HFFc6 (cell line): ENCODE measurements at places on chromosomes 6 and 20. TPM values are rescaled to one million over a fixed set of nuclear protein-coding genes. Genes with fewer than 3 reads are reported as not detected.

CYP24A1 gene
- 0.11 to 0.66 TPM (median 0.64 TPM) in 3 replicates for total RNA-seq

OGFRL1 gene
- 21.4 and 27.6 TPM in 2 replicates for total RNA-seq

ZFP57 gene
- total RNA-seq = not detected in 2 replicates

C6orf141 gene
- not detected in 3 replicates for total RNA-seq

HLA-DRB1 gene
- not detected in 3 replicates for total RNA-seq

BLTP3A gene
- 7.7 to 9.4 TPM (median 9.0 TPM) in 3 replicates for total RNA-seq

EYS gene
- total RNA-seq = 0.18 TPM in 1 of 3 replicates, not detected in the others

FGD2 gene
- 0.16 TPM in 1 of 3 replicates, not detected in the others for total RNA-seq

STMND1 gene
- not detected in 2 replicates for total RNA-seq

- peaks cover 13% of the 10 kb centered on the region for H3K4me1 ChIP-seq
- DNase-seq = no peak
- peaks cover 15% of the 10 kb centered on the region for H3K27me3 ChIP-seq
- peak overlapping the region; percentile 51; the same call in 1 of the 2 replicates for H3K4me3 ChIP-seq
- no peak overlapping the region for H3K27ac ChIP-seq
- no peaks in the 10 kb centered on the region for H3K36me3 ChIP-seq
Observed at GRCh38 chr6:437037-437392, 45.5 kb downstream of the IRF4 start.

DNA sequence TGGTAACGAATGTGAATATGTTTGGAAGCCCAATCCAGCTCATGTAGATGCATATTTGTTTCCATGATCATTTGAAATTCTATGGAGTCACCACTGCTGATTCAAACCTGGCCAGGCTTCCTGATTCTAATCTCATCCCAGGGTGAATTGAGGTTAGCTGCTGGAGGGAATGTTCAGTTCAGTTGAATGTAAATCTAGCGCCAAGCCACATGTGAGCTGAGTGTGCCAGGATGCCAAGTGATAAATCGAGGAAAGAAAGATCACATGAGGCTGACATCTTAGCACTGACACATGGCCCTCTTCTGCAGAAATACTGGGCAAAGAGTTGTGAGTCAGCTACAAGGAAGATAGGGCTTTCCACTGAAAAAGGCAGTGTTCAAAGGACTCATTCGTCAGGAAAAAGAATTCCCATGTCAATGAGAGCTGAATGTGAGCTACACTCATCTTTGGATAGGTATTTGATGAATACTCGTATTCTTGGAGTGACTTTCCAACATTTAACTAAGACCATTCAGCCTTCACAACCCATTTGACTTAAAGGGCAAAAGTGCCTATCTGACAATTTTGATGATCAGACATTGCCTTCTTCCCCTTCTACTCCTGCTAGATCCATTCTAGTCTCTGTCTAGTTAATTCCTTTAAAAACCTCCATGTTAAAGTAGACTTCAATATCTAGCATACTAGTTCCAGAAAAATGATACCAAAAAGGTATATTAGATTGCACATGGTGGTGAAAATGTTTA lies 172.1 kb downstream of the MTFR2 start:
- peaks cover 14% of the 10 kb centered on the region for H3K36me3 ChIP-seq
- peak; percentile 98 for DNase-seq
- H3K4me3 ChIP-seq = peak overlapping the region; percentile 73
- peak overlapping the region; percentile 98 for H3K27ac ChIP-seq
- peaks cover 52% of the 10 kb centered on the region for H3K4me1 ChIP-seq

DNA sequence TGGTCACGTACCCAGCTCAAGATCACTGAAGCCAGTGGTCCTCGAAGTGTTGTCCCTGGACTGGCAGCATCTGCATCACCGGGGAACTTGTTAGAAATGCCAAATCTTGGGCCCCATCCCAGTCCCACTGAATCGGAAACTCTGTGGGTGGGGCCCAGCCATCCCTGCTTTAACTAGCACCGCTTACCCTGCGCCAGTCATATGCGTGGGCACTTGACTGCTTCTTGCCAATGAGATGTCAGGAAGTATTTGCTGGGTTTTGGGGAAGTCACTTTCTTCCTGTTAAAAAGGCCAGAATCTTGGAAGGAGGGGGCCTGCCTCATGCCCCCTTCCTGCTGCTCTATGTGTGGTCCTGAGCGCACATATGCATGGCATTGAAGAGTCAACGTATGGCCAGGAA lies 11.7 kb upstream of the SULF2 start:
- H3K27me3 ChIP-seq = peaks cover 9% of the 10 kb centered on the region
- no peak for DNase-seq
- no peaks in the 10 kb centered on the region for H3K36me3 ChIP-seq
- H3K27ac ChIP-seq = no peak overlapping the region
- H3K4me3 ChIP-seq = no peak overlapping the region

- H3K27me3 ChIP-seq = peaks cover 32% of the 10 kb centered on the region
- no peaks in the 10 kb centered on the region for H3K36me3 ChIP-seq
- peak; percentile 35 for DNase-seq
- H3K4me1 ChIP-seq = no peaks in the 10 kb centered on the region
Observed at GRCh38 chr6:33812669-33813068, 8.9 kb upstream of the MLN start.

GRCh38 chr20:53859684-53860083 lies 210.7 kb downstream of the BCAS1 start:
- no peaks in the 10 kb centered on the region for H3K36me3 ChIP-seq
- DNase-seq = no peak

DNA sequence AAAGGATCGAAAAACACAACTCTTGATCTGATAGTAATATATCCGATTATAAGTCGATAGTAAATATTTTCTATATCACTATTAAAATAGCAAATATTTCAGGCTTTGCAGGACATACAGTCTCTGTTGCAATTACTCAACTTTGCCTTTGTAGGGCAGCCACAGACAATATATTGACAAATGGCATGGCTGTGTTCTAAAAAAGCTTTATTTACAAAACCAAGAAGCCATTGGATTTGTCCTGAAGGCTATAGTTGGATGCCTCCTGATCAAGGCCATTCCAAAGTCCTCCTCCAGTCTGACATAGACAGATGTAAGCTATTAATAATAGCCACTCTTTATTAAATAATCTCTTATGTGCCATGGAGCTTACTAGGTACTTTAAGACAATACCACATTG lies 5.9 kb downstream of the OCSTAMP start:
- no peak overlapping the region for H3K27ac ChIP-seq
- no peaks in the 10 kb centered on the region for H3K36me3 ChIP-seq
- no peak overlapping the region for H3K4me3 ChIP-seq
- H3K27me3 ChIP-seq = peaks cover 3% of the 10 kb centered on the region; the same call in 1 of the 2 replicates

DNA sequence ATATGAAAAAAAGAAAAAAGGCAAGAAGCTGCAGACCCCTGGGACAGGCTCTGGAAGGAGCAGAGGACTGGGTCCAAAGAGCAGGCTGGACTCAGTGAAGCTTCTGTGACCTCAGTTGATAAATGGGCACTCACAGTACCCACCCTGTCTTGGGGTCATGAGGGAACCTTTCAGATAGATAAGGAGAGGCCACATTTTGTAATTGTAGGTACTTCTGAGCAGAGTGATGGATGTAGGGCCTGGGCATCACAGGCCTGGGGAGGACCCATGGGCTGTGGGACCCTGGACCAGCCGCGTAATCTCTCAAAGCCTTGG lies 79.3 kb downstream of the SLC24A3 start:
- H3K27me3 ChIP-seq = no peaks in the 10 kb centered on the region
- H3K36me3 ChIP-seq = no peaks in the 10 kb centered on the region
- H3K4me1 ChIP-seq = no peaks in the 10 kb centered on the region
- DNase-seq = no peak
- no peak overlapping the region for H3K27ac ChIP-seq
- no peak overlapping the region for H3K4me3 ChIP-seq

DNA sequence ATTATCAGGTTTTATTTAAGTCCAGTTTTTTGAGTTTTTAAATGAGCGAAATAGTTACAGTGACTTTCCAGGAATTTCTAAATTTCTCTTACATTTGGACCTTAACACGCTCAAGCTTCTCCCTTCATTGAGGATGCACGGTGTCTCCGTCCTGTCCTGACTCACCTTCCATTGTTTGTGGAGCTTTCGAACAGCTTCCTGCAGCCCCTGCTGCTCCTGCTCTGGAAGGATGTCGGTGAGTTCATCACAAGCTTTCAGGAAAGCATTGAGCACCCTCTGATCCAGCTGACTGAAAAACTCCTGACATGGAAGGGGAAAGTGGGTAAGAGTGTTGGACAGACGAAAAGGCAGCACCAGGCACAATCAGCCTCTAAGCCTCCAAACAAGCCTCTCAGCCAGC lies 183.7 kb downstream of the SYNE1 start:
- H3K4me1 ChIP-seq = peaks cover 4% of the 10 kb centered on the region
- H3K4me3 ChIP-seq = no peak overlapping the region
- peaks cover 17% of the 10 kb centered on the region for H3K36me3 ChIP-seq
- peaks cover 1% of the 10 kb centered on the region for H3K27me3 ChIP-seq
- DNase-seq = no peak

- no peak overlapping the region for H3K27ac ChIP-seq
- DNase-seq = no peak
- no peaks in the 10 kb centered on the region for H3K36me3 ChIP-seq
- H3K4me3 ChIP-seq = no peak overlapping the region
- no peaks in the 10 kb centered on the region for H3K27me3 ChIP-seq
Observed at GRCh38 chr6:113882336-113883022, 25.3 kb downstream of the MARCKS start.

GRCh38 chr6:21595285-21596144 lies 2.0 kb downstream of the SOX4 start:
- H3K27me3 ChIP-seq = no peaks in the 10 kb centered on the region
- no peak for DNase-seq
- H3K4me3 ChIP-seq = peak overlapping the region; percentile 98
- peak overlapping the region; percentile 92 for H3K27ac ChIP-seq

DNA sequence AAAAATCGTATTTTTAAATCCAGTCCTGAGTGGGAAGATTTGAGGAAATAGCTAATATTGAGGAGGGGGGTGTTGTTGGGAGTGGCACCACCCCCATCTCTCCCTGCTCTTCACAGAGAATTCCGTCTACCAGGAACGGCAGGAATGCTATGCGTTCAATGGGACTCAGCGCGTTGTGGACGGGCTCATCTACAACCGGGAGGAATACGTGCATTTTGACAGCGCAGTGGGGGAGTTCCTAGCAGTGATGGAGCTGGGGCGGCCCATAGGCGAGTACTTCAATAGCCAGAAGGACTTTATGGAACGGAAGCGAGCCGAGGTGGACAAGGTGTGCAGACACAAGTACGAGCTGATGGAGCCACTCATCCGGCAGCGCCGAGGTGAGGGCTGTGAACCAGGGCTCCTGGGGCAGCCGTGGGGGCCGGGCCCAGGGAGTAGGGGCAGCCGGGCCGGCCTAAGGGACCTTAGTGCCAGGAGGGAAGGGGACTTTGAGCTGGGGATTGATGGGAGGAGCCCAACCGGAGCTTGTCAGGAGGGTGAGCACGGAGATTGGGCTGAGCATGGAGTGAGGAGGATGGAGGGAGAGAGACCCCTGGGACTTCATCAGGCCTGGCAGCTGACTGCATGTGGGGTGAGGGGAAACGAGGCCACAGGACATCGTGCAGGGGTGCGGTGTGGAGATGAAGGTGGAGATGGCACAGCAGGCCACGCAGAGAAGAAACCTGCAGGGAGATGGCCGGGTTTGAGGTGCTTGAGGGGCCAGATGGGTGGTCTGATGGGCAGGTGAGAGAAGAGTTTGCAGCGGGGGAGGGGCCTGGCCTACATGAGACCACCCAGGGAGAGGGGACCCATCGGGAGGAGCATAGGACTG lies 41.3 kb downstream of the HLA-DPB1 start:
- no peak overlapping the region for H3K4me3 ChIP-seq
- DNase-seq = no peak
- no peak overlapping the region for H3K27ac ChIP-seq
- peaks cover 53% of the 10 kb centered on the region for H3K27me3 ChIP-seq
- H3K4me1 ChIP-seq = no peaks in the 10 kb centered on the region; the same call in 1 of the 2 replicates
- H3K36me3 ChIP-seq = no peaks in the 10 kb centered on the region

- no peak for DNase-seq
- H3K27ac ChIP-seq = peak overlapping the region; percentile 86
- H3K27me3 ChIP-seq = no peaks in the 10 kb centered on the region
- H3K4me1 ChIP-seq = peaks cover 52% of the 10 kb centered on the region
- H3K36me3 ChIP-seq = no peaks in the 10 kb centered on the region
- peak overlapping the region; percentile 78 for H3K4me3 ChIP-seq
Observed at GRCh38 chr20:53660947-53661381, 67.3 kb upstream of the ZNF217 start.

DNA sequence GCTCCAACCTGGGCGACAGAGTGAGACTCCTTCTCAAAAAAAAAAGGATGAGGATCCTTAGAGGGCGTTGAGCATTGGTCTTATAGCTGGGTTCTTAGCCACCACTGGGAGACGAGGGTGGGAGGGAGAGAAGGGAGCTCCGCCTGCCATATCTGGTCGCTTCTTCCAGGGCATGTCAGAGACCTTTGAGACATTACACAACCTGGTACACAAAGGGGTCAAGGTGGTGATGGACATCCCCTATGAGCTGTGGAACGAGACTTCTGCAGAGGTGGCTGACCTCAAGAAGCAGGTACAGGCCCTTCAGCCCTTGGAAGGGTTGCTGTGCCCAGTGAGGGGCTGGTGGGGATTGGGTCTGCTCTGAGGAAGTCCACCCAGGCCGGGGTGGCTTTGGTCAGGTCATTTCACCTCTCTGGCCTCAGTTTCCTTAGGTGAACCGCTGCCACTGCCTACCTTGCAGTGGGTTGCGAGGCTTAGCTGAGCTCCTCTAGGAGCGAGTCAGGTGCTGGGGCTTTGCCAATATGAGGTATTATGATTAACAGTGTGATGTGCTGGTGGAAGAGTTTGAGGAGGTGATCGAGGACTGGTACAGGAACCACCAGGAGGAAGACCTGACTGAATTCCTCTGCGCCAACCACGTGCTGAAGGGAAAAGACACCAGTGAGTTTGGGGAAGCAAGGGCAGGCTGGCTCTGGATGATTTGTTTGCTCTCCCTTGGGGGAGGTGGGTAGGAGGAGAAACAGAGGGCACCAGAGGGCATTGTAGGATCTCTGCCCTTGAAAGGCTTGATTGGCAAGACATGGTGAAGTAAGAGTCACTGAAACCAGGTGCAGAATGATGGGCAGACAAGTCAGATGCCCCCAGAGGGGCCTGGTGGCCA lies 8.5 kb downstream of the CNPY3 start:
- 0 out of 2 replicates have a peak, but pooled peaks cover 11% of the 10 kb centered on the region for H3K36me3 ChIP-seq
- no peak overlapping the region for H3K4me3 ChIP-seq
- peaks cover 7% of the 10 kb centered on the region for H3K4me1 ChIP-seq

GRCh38 chr6:69416776-69417175 lies 380.0 kb downstream of the LMBRD1 start:
- H3K4me3 ChIP-seq = no peak overlapping the region
- no peaks in the 10 kb centered on the region for H3K36me3 ChIP-seq
- no peaks in the 10 kb centered on the region for H3K27me3 ChIP-seq
- DNase-seq = no peak

GRCh38 chr20:48531505-48531904 lies 296.3 kb downstream of the PREX1 start:
- H3K36me3 ChIP-seq = no peaks in the 10 kb centered on the region
- no peak overlapping the region for H3K4me3 ChIP-seq
- no peak for DNase-seq
- no peak overlapping the region for H3K27ac ChIP-seq

- H3K4me3 ChIP-seq = no peak overlapping the region
- H3K27me3 ChIP-seq = peaks cover 3% of the 10 kb centered on the region; the same call in 1 of the 2 replicates
- no peaks in the 10 kb centered on the region for H3K36me3 ChIP-seq
- peaks cover 25% of the 10 kb centered on the region for H3K4me1 ChIP-seq
- peak; percentile 59 for DNase-seq
Observed at GRCh38 chr6:88376768-88377387, 210.7 kb upstream of the CNR1 start.

GRCh38 chr6:111541026-111541681 lies 58.1 kb upstream of the REV3L start:
- peaks cover 6% of the 10 kb centered on the region; the same call in 1 of the 2 replicates for H3K36me3 ChIP-seq
- H3K4me1 ChIP-seq = peaks cover 14% of the 10 kb centered on the region
- DNase-seq = no peak
- H3K27me3 ChIP-seq = peaks cover 6% of the 10 kb centered on the region; the same call in 1 of the 2 replicates
- H3K4me3 ChIP-seq = no peak overlapping the region
- no peak overlapping the region for H3K27ac ChIP-seq

GRCh38 chr6:169194737-169195136 lies 58.9 kb downstream of the THBS2 start:
- peaks cover 30% of the 10 kb centered on the region for H3K36me3 ChIP-seq
- no peak for DNase-seq
- H3K4me1 ChIP-seq = peaks cover 27% of the 10 kb centered on the region
- H3K4me3 ChIP-seq = no peak overlapping the region
- H3K27me3 ChIP-seq = peaks cover 1% of the 10 kb centered on the region; the same call in 1 of the 2 replicates
